Stimulated activated CD8-positive, alpha-beta memory T cell treated with anti-CD3 and anti-CD28 coated beads, Interleukin-7, amount 100 ng/mL, for 1 hour (primary cell): ENCODE measurements at places on chromosomes 5 and 9.

GRCh38 chr5:18216729-18217128, 582.5 kb downstream of the TAF11L14 start:
- DNase-seq, result no peak

- no peak for DNase-seq
These were observed 734 bp downstream of the KIF27 start for GRCh38 chr9:83920469-83920926.

DNA sequence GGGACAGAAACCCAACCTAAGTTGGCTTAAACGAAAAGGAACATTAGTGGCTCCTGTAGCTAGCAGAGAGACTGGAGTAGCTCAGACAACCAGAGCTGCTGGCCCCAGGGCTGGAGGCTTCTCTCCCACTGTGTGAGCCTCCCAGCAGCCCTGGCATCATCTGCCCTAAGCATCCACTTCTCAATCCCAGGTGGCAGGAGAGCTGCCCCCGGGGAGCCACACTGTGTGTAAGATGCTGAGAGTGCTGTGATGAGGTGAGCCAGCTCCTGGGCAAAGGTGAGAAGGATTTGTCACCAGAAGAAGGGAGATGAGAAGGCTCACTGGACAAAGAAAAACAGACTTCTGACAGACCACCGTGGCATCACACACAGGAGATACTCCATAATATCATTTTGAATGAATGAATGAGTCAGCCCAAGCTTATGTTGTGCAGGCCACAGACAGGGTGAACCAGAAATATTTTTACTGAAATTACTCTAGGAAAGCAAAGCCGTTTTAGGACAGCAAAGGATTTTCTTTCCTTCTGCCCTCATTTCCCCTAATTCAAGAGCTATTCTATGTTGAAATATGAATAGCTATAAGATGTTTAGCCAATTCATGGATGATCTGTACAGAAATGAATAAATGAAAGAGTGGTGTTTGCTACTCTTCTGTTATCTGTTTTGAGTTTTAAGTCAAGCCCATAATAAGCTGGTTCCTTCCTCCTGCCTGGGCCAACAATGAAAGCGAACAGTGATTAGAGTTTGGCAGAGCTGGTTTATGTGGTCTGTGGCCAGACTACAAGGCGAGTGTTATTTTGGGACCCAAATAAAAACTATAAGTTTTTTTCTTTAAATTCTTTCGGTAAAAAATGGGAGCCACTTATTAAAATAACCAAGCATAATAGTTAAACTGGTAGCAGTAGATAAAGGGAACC, 57.4 kb upstream of the ECM2 start:
- DNase-seq, result no peak

DNA sequence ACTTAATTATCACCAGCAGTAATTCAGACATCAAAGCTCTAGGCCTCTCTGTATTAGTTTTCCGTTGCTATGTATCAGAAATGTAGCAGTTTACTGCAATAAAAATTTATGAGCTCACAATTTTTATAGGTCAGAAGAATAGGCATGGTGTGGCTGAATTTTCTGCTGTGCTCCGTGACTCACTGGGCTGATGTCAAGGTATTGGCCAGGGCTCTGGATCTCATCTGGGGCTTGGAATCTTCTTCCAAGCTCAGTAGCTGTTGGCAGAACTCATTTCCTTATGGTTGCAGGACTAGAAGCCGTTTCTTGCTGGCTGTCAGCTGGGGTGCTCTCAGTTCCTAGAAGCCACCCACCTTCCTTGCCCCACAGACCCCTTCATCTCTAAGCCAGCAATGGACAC, 66.3 kb downstream of the PSAT1 start:
- no peak for DNase-seq

- DNase-seq, result no peak
These were observed 47.7 kb downstream of the MARCHF11 start for GRCh38 chr5:16131878-16132277.

DNA sequence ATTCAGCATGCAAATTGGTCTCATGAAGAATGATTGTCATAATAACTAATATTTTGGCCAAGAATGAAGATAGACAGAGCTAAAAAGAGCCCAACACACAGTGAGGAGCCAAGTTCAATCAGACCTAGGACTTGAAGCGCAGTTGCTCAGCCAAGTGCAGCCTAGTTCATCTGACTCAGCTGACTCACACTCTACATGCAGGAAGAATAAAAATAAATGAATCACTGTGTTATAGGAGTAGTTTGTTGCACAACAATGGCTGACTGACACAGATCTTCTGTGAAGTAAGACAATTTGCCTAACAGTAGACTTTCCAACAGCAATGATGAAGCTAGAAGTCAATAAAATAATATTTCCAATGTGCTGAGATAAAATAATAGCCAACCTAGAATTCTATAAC, 261.5 kb downstream of the CEMIP2 start:
- DNase-seq, result no peak

DNA sequence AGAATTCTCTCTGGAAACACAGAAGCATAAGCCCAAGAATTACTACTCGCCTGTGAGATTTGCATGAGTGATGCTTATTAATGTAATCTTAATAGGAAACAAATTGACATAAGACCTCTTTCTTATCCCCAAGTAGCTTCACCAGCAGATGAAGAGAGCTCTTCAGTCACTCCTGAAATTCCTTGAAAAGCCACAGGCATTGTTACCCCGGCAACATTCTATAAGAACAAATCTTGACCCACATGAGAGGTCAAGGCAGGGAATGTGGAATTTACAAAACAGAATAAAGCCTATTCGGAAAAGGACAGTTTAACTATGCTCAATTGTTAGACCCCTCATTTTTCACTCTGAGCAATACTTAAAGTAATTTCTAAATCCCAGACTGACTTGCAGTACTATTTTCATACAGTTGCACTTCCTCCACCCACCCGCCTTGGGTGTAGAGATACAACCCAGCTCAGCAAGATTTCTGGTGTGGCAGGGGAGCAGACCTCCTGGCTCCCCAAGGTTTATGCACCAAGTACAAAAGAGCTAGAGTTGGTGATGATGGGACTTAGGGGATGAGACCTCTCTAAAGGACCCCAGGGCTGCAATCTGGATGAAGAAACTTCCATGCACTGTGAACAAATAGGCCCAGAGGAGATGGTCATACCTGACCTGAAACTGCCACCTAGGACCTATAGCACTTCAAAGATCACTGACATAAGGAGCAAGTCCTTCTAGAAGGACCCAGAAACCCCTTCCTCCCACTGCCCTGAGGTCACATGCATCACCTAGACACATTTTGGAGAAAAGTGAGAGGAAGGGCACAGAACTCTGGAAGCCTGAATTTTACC, 242.1 kb downstream of the ZNF608 start:
- no peak for DNase-seq

DNA sequence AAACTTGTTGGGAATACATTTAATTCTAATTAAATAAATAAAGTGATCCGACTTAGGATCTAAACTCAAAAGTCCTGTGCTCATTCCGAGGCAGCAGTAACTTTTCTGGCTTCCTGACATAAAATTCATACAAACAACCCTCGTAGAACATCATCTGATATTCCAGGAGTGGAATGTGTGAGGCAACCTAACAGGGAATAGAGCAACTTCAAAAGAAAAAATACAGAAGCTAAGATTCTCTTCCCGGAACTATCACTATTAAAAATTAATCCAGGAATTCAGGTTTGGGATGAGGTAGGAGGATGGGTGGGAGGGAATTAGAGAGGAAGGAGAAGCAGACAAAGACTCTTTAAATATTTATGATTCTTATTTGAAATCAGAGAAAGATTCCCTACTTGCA, 32.9 kb upstream of the TRIO start:
- no peak for DNase-seq

DNA sequence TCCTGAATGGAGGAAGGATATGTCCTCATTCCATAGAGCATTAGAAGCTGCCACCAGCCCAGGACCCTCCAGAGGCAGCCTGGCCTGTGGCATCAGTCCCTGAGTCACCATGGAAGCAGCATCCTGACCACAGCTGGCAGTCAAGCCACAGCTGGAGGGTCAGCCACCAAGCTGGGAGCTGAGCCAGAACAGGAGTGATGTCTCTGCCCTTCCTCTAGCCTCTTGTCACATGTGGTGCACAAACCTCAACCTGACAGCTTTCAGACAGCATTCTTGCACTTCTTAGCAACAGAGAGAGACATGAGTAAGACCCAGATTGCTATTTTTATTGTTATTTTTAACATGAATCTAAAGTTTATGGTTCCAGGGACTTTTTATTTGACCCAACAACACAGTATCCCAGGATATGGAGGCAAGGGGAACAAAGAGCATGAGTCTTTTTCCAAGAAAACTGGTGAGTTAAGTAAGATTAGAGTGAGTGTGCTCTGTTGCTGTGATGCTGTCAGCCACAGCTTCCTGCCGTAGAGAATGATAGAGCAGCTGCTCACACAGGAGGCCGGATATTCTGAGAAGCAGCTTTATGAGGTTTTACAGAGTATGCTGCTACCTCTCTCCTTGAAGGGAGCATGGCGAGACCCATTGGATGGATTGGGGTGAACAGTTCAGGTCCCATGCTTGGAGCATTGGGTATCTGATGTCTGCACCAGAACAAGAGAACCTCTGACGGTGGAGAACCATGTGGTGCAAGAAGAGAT, 13.0 kb upstream of the CYFIP2 start:
- peak; percentile 32 for DNase-seq

DNA sequence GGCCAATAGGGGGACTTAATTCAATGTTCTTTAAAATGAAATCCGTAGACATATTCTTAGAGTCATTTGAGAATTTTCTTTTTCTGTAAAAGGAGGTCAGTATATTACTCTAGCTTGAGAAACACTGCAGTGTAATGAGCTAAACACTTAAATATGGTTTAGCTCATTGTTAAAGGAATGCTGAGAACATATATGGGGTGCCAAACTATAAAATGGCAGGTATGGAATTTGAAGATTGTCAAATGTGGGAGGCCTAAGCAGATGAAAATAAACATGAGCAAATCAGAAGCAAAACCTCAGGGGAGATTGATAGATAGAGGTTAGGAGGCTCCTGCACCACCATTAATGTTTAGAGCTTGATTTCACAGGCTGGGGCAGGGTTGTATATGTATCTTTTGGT, 57.9 kb downstream of the STX17 start:
- no peak for DNase-seq

DNA sequence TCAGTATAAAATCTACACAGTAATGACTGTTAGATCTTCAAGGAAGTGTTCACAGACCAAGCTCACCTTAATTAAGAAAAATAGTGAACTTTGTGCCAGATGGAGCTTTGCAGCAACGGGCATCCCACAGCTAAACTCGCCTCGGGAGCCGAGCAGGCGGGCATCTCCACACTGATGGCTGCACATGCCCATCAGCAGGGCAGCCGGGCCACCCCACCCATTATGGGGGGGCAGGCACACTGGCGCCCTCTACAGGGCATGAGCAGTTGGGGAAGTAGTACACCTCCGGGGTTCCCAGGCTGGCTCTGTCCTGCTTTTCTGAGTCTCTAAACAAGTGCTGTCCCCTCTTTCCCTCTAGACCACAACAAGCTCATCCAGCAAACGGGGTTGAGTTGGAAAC, 21.6 kb downstream of the ANKS6 start:
- DNase-seq, result no peak

DNA sequence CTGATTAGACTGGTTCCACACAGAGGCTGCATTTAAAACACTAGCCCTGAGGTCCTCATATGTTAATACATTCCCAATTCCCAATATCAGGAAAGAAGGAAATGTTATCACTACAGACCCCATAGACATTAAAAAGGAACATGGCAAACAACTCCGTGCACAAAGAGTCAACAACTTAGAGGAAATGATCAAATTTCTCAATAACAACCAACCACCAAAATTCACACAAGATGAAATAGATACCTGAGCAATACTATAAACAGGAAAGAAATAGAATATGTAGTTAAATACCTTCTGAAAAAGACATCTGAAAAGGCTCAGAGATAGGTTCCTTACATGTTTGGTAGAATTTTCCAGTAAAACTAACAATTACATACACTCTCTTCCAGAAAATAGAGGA, 28.9 kb downstream of the SEMA4D start:
- DNase-seq, result no peak

DNA sequence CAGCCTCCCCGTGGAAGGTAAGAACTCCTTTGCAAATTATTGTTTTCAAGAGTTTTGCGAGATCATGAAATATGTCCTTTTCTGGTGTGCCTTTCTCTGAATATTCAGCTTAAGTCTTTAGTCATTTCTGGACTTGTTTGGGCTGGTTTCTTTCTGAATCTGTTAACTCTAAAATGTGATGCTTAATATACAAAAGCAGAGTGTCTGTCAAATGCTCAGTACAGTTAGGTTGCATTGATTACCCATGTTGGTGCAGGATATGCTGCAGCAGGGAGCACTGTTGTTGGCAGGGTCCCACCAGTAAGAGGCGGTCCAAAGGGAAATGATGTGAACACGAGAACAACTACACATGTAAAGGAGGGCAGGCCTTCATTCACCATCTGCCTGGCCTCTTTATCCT, 47.7 kb downstream of the SPTAN1 start:
- DNase-seq, result no peak

DNA sequence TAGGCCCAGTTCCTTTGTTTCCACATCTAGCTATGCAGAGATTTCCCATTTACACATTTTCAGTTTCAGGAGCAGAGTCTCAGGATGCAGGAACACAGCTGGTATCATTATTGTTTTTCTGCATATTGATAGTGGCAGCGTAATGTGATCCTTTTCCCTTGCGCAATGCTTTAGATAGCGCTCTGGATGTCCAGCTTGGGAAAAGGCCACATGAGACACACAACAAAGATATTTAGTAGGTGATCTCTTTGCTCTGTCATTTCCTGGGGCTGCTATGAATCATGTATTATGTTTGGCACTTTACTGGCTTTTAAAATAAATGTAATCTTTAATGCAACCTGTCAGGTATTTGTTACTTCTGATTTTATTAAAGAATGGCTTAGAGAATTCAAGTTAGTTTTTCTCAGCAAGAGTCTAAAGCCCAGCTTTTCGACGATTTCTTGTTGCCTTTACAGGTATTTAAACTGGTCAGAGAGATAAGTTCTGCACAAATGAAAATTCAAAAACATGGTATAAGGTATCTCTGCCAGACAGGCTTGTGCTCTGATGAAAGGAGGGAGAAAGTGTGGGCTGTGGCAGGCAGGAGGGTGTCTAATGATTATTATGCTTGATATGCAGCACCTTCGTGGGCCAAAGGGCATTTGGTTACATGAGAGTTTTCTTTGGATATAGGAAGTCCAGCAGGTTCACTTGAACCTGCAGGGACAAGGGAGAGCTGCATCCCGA, 42.2 kb downstream of the PTTG1 start:
- DNase-seq, result no peak

GRCh38 chr5:37211661-37212060, 37.5 kb downstream of the CPLANE1 start:
- no peak for DNase-seq

DNA sequence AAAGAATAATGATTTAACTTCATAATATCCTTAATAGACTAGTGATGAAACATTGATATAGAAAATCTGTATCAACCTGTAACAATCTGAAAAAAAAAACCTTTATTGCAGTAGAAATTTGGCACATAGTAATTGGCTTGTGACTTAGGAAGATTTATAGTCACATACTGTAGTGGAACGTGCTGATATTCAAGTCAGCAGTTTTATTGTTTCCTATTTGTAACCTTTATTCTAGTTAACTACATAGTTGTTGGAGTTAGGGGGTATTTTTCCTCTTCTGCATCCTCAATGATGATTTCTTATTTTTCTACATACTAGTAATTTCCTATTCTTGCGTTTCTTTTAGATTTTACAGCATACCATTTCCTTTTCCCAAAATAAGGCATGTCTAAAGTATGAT, 14.5 kb upstream of the LRRC70 start:
- DNase-seq, result no peak
